Stimulated activated CD4-positive, alpha-beta T cell treated with anti-CD3 and anti-CD28 coated beads, Interleukin-2, amount 100 ng/mL, for 48 hours (primary cell): ENCODE measurements at places on chromosomes 6 and 20.

- DNase-seq: no peak
Observed at GRCh38 chr6:167799033-167799821, 27.5 kb upstream of the AFDN start.

DNA sequence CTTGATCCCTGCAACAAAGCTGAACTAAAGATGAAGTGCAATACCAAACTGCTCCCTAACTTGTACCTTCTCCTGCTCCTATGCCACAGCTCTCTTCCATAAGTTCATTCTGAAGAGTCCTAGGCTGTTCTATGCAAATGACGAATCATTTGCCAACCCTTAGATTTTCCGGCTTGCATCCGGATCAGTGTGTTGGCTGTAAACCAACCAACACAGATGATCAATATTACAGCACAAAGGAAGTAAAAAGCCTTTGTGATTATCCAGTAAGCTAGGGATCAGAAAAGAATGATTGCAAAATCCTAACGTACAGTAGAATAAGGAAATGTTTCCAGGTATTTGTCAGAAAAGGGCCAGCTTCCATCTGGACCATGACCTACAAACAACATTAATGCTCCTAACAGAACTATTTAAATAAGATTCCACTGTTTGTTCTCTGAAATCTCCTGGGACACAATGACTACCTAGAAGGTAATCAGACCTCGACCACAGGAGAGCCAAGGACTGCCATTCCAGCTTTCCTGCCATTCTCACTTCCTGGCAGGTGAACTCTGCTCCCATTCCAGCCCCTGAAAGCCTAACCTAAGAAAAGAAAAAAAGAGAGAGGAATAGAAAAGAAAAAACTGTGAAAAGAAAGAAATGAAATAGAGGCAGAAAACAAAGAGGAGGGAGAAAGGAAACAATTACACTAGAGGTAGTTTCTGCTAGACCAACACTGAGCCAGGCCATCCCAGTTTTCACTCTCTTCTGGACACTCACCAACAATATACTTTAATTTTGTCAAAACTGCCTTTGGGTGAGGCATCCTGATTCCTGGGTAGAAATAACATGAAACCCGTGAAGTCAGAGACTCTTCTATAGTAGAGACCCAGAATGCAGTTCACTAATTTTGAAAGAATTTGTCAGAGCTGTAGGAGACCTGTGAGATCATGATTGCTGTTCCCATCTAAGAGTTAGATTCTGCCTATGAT, 19.7 kb downstream of the GMDS start:
- no peak for DNase-seq

DNA sequence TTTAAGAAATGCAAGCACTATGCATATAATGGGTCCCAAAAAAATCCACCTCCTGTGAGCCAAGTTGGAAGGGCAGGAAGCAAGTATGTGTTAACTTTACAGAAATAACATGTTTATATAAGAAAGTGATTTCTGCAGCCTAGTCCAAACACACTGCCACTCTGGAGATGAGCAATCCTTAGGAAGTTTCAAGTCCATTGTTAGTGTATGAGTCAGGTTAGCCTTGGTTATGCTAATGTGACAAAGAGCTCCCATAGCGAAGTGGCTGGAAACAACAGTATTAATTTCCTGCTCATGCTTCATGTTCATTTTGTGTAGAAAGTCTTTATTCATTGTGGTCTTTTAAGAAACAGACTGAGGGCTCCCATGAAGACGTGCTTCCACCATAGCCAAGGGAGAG, 121.4 kb downstream of the TBXT start:
- no peak for DNase-seq

DNA sequence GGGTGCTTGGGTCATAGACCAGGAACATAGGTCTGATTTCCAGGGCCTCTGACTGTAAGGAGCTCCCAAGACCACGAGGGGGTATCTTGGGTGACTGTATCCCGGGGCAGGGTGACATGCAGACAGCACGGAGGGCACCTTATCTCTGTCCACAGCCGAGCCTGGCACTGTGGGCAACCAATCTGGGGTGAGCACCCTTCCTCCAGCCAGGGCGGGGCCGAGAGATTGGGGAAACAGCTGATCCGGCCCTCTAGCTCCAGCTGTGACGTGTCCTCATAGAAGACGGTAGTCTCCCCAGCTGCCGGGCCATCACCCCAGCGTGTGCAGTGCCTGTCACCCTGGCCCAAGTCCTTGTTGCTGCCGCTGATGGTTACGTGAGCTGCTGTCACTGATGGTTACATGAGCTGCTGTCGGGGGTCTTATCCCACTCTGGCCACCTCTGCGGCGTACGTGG, 139.6 kb upstream of the RNF24 start:
- no peak for DNase-seq

- no peak for DNase-seq
Observed at GRCh38 chr20:6708010-6708409, 59.5 kb upstream of the BMP2 start.

DNA sequence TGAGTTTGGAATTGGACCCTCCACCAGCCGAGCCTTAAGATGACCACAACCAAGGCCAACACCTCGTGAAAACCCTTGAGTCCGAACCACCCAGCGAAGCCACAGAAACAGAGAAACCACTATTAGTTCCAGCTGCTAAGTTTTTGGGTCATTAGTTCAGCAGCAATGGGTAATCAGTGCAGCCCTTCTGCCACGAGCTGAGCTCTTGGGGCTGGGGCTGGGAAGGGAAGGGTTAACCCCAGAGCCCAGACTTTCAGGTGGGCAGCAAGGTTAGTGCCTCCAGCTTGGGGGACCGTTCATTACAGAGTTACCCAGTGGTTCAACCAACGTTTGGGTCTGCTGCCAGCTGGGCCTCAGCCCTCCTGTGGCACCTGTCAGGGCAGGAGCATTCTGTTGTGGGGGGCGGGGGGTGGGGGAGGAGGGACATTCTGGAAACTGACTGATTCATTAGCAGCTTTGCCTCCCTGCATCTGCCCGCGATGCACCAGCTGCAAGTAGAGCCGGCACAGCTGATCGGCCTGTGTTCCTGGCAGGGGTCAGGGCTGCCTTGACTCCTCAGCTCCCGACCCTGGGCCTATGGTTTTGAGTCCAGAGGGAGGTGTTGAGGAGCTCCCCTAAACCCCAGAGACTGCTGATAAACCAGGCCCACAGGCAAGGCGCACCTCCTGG, 52.7 kb downstream of the TGM2 start:
- no peak for DNase-seq
